AG09319 (cell line): ENCODE measurements at places on chromosomes 2 and 18.

DNA sequence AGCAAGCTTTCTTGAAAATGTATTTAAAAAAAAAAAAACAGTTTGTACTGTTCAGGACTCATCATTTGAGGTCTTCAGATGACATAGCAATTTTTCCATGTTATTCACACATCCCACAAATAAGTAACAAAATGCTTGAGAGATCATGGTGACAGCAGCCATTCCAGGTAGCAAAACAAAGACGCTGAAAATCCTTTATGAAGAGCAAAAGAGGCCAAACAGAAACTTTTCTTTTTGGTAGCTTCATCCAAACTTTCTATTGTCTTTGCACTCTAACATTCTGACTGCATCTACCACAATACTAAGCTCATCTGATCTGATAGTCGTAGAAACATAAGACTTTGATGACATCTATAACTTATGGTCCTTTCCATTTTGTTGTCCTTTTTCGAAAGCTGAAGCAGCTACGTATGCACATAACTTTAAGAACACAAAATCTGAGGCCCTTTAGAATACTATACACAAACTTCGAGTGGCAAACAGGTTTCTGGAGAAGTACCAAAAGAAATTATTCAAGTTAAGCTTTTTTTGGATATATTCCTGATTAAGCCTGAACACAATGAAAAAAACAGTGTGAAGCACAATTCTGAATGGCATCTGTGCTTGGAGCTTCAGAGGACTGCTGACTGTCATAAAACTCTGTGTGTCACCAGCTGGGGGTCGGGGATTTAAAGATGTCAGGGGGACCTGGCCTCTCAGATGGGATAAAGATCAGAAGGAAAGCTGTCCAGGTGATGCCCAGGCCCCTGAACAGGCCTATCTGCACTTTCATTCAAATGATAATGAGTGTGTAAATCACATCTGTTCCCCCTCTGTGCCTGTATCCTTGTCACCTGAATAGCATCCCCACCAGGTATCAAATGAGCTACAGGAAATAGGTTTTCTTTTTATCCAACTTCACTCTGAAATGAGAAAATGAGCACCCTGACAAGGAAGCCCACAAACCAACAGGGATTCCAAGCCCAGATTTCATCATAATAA lies 75.8 kb downstream of the ZEB2 start:
- no peak for DNase-seq

DNA sequence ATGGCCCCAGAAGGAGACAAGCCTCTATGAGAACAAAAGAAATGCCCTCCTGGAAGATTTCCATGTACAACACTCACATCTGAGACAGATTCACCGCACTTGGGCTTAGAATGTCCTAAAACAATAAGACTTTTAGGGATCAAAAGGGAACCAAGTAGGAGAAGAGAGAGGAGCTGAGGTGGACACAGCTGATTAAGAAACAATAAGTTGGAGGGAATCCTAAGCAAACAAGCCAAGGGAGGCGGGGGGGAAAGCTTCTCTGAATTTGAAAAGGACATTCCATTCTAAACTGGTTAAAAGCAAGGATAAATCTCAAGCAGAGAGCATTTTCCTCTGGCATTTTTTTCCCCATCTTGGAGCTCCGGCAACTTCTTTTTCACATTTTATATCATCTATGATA lies 9.9 kb downstream of the ACVR1 start:
- no peak for DNase-seq

- DNase-seq = no peak
Measured at GRCh38 chr18:44801781-44802180, 121.1 kb downstream of the SETBP1 start.

DNA sequence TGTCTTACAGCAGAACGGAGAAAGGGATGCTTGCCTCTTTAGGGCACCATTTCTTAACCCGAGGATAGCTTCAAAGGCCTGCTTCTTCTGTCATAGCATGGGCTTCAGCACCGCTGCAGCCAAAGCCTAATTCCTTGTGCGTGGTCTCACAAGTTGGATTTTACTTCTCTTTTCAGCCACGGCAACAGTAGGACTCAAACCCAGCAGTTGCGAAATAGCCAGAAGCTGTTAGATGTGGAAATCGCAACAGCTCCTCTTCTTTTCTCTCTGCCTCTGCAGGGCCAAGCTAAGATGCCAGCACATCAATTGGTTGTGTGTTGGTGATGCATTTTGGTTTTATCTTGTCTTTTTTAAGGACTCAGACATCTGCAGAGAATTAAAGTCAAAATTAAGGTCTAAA lies 3.1 kb downstream of the NRXN1 start:
- no peak for DNase-seq
